ENCODE measurements at places on chromosomes 16 and 17. TPM values are rescaled to one million over a fixed set of nuclear protein-coding genes. Genes with fewer than 3 reads are reported as not detected.

DNA sequence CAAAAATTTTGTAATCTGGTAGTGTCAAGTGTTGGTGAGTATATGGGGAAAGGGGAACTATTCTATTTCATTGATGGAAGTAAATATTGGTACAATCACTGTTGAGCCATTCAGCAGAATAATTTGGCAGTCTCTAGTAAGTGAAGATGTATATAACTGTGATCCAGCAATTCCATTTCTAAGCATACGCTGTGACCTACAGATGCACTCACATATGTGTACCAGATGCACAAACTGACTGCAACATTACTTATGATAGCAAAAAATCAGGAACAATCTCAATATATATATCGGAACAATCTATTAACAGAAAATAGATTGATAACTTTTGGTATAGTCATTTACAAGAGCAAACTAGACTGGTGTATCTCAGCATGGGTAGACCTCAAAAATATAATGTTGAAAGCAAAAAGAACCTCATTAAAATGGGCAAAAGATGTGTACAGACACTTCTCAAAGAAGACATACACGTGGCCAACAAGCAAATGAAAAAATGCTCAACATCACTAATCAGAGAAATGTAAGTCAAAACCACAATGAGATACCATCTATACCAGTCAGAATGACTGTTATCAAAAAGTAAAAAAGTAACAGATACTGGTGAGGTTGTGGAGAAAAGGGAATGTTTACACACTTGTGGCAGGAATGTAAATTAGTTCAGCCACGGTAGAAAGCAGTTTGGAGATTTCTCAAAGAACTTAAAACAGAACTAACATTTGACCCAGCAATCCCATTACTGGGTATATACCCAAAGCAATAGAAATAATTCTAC, 20.7 kb downstream of the ADAP2 start:
- H3K36me3 ChIP-seq = no peaks in the 10 kb centered on the region
- H3K4me3 ChIP-seq = no peak overlapping the region
- no peaks in the 10 kb centered on the region for H3K27me3 ChIP-seq
- DNase-seq = no peak
- no peaks in the 10 kb centered on the region for H3K4me1 ChIP-seq

- H3K27me3 ChIP-seq = no peaks in the 10 kb centered on the region
- no peaks in the 10 kb centered on the region for H3K36me3 ChIP-seq
- H3K4me3 ChIP-seq = no peak overlapping the region
- H3K4me1 ChIP-seq = no peaks in the 10 kb centered on the region
- no peak overlapping the region for H3K27ac ChIP-seq
These were observed 176.5 kb downstream of the SEC14L1 start for GRCh38 chr17:77317091-77317750.

Gene PVALEF
- not detected for total RNA-seq

GRCh38 chr17:45070001-45070400, 8.9 kb downstream of the NMT1 start:
- no peaks in the 10 kb centered on the region for H3K4me1 ChIP-seq
- no peak overlapping the region for H3K4me3 ChIP-seq
- peaks cover 43% of the 10 kb centered on the region for H3K36me3 ChIP-seq
- H3K27ac ChIP-seq = no peak overlapping the region
- H3K27me3 ChIP-seq = no peaks in the 10 kb centered on the region
- DNase-seq = no peak

DNA sequence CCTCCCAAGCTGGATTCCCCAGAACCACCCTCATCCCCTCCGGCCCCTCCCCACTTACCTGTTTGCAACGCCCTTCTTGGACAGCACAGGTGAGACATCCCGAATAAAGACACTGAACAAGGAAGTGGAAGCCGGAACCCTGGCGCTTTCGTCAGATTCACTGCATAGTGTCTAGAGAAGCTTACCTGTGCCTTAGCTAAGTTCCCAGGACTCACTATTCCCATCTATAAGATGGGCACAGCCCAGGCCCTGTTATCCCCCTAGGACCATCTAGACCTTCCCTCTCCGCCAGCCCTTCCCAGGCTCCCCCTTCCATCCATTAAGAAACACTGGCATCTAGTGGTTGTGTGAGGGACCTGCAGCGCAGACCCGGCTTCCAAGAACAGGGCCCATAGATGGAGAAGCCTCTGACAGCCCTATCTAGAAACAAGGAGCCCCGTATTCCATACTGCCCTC, 26.9 kb upstream of the RPL38 start:
- peak; percentile 98 for DNase-seq
- no peak overlapping the region for H3K27ac ChIP-seq
- no peaks in the 10 kb centered on the region for H3K36me3 ChIP-seq
- H3K27me3 ChIP-seq = no peaks in the 10 kb centered on the region
- no peak overlapping the region for H3K4me3 ChIP-seq

GRCh38 chr16:50065624-50066481, at the start of gene HEATR3:
Gene HEATR3, plus strand, starts transcription at chr16:50065970. Its CDS starts 162 bp downstream, at chr16:50066132.
- H3K27ac ChIP-seq = peak within 1 kb of the TSS; percentile 91
- peak; percentile 98 for DNase-seq
- H3K4me3 ChIP-seq = peak within 1 kb of the TSS; percentile 84
- no peaks in the 10 kb centered on the region for H3K4me1 ChIP-seq
- peaks cover 22% of the 10 kb centered on the region for H3K36me3 ChIP-seq

DNA sequence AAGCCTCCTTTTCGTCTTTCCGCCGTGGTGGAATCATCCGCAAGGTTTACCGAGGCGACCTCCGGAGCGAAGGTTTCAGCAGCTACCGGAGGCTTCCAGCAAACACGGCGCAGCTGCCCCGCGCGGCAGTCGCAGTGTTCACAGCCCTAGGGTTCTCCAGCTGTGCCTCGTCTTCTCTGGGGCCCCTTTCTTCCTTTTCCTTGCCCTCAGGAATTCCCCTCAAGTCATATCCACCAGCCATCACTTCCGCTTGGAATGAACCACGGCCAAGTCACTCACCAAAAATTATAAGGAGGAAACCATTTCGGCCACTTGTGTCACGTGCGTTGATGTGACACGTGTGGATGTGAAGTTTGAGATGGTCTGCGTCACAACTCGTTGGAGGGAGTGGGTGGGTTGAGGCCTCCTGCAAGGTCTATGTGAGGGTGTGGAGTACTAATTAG, 636 bp upstream of the ERN1 start:
- no peak for DNase-seq
- H3K4me3 ChIP-seq = peak overlapping the region; percentile 75
- no peak overlapping the region for H3K27ac ChIP-seq
- peaks cover 23% of the 10 kb centered on the region for H3K27me3 ChIP-seq
- H3K36me3 ChIP-seq = no peaks in the 10 kb centered on the region

- H3K36me3 ChIP-seq = peaks cover 5% of the 10 kb centered on the region
- DNase-seq = no peak
- H3K27me3 ChIP-seq = no peaks in the 10 kb centered on the region
- H3K4me3 ChIP-seq = no peak overlapping the region
These were observed 153.2 kb upstream of the CHMP6 start for GRCh38 chr17:80838311-80839025.

Gene VWA3A
- total RNA-seq = 0.17 TPM

DNA sequence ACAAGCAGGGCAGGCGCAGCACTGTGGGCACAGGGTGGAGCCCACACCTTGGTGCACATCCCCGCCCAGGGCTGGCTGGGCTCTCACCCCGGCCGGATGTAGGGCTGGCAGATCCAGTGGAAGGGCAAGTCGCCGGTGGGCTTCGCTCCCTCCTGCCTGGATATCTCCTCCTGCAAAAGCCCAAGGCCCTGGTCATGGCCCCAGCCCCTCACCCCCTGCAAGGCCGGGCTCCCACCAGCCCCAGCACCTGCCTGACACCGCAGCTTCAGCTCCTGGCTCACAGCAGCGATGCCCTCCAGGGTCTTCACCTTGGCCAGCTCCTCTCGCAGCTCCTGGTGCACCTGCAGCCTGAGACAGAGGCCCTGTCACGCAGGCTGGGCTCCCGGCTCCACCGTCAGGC, 5.0 kb downstream of the DUS1L start:
- peaks cover 28% of the 10 kb centered on the region for H3K36me3 ChIP-seq
- no peak for DNase-seq
- no peak overlapping the region for H3K4me3 ChIP-seq
- no peak overlapping the region for H3K27ac ChIP-seq
- H3K27me3 ChIP-seq = no peaks in the 10 kb centered on the region

DNA sequence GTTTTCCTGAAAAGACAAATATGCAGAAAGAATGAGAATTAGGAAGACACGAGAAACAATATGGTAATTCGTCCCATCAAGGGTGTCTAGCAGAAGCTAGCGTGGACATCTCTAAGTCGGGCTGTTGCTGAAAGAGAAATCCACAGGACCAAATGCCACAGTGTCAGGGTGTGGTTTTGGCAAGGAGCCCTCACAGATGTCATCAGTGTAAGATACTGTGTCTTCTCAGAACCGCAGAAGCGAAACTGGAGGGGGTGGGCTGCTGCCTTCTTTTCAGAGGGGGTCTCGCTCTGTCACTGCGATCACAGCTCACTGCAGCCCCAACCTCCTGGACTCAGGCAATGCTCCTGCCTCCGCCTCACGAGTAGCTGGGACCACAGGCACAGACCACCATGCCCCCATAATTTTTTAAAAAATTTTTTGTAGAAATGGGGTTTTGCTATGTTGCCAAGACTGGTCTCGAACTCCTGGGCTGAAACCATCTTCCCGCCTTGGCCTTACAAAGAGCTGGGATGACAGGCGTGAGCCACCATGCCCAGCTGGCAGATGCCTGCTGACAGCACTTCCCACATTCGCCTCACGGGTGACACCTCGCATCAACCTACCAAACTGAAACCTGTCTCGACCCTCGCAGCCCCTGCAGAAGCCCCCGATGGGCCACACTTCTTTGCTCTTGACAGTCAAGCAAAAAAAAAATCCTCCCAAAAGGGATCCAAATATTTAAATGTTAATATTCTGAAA, 26.2 kb downstream of the TRAP1 start:
- H3K4me3 ChIP-seq = no peak overlapping the region
- DNase-seq = no peak
- H3K36me3 ChIP-seq = peaks cover 40% of the 10 kb centered on the region
- no peaks in the 10 kb centered on the region for H3K27me3 ChIP-seq
- no peak overlapping the region for H3K27ac ChIP-seq
- H3K4me1 ChIP-seq = peaks cover 7% of the 10 kb centered on the region

Gene SMG1
- 92.1 TPM for total RNA-seq

GRCh38 chr16:15691046-15691445, 41.0 kb downstream of the NDE1 start:
- no peaks in the 10 kb centered on the region for H3K27me3 ChIP-seq
- no peak for DNase-seq
- H3K4me1 ChIP-seq = no peaks in the 10 kb centered on the region
- no peak overlapping the region for H3K4me3 ChIP-seq
- H3K27ac ChIP-seq = no peak overlapping the region
- H3K36me3 ChIP-seq = peaks cover 68% of the 10 kb centered on the region
